Activated T-helper 1 cell treated with anti-CD3 and anti-CD28 coated beads, Interleukin-2, amount 50 U/mL, for 16 hours (primary cell): ENCODE measurements at places on chromosomes 3 and 15.

DNA sequence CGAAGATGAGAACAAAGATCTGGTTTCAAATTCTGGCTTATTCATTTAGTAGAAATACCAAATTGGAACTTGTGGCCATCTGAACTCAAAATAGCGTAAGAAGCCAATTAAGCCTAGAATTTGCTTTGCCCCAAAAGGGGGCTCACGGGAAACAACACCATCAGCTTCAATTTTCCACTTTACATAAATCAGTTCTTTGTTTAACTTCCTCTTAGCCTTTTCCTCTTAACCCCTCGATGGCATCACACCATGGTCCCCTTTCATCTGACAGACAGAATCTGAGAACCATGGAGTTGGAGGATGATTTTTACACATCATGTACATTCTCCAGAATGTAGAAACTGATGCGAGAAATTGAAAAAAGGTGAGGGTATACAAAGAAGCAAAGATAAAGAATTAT, 207.0 kb downstream of the FOXP1 start:
- no peak for DNase-seq

DNA sequence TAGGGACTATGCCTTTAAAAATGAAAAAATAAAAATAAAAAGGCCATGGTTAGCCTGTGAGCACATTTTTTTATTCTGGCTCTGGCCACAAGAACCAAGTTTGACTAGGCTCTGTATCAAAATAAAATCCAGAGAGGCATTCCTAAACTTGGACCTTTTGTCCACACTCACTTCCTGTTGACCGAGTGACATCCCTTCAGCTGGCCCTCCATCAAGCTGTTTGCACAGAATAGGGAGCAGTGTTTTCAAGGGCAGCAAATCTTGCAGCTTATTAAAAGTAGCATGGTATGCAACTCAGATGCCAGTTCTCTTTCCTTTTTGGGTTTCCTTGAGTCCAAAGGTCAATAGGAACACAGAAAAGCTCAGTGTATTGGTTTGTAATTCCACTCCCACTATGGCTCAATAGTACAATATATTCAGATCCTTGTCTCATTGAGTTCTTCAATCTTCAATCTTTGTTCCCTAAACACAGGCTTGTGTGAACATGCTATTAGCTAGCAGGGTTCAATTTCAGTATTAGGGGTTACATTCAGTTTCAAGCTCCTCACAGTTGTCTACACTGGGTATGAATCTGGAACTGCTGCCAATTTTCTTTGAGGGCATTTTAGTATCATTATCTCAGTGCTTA, 244.5 kb downstream of the RBMS3 start:
- no peak for DNase-seq

DNA sequence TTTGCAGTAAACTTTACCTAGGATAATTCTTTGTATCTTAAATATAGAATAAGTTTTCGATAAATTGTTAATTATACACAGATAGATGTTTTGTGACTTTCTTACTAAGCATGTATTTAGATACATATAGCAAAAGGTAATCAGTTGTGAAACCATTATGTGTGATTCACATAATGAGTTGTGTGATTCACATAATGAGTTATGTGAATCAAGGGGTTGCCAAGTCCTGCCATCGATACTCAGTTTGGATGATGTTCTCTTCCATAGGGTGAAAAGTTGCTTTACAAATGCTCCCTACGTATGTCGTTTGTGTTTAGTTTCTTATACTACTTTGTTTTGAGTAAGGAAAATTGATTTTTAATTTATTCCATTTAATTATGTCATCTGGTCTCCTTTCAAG, 682.1 kb downstream of the MECOM start:
- no peak for DNase-seq

DNA sequence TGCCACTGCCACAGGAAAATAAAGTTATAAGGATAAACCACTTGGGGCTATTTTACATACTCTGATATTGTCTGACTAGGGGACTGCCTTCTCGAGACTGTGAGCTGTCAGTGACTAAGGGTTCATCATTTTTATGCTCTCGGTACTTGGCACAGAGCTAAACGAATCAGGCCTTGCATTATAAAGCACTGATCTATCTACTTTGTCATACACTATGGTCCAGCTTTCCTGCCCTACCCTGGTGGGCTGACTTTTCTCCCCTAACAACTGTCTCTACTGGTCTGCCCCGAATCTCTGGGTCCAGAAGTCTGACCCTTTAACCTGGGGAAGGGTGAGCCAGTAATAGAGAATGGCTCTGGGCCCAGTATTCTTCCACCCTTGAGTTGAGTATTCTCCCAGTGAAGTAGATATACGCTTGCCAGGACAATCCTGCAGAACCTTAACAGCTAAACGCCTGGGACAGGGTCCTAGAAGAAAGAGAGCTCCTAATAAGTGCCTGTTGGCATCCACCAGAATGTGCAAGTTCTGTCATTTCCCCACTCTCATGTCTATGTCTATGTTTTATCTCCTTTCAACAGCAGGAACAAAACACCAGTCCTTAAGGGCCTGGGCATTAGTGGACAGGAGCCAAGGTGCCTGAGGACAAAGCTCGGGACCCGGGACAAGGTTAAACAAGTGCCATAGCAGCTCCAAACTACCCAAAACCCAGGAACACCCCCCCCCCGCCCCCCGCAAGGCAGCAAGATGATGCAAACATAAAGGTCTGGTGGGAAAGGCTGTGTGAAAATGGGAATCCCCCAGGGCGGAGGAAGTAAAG, 1.2 kb downstream of the LARP6 start:
- DNase-seq, result no peak

- DNase-seq, result no peak
Observed at GRCh38 chr3:191068946-191069813, 129.9 kb upstream of the OSTN start.

- DNase-seq, result no peak
Observed at GRCh38 chr3:171770689-171771620, 39.3 kb downstream of the PLD1 start.

DNA sequence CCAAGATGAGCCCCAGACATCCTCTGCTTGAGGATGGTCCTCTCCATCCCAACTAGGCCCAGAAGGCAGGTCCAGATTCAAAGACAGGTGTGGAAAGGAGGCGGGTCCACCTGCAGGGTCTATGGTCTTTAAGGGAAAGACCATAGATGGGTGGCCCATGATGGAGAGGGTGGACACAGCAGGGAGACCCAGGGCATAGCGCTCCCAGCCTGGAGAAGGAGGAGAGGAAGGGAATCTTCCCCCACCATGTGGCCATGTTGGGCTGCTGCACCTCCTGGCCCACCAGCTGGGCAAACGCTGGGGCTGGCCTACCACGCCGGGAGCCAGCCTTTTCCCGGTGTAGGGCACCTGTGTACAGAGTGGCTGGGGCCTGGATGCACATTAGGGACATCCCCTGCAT, 265.2 kb upstream of the TLE3 start:
- DNase-seq, result no peak

DNA sequence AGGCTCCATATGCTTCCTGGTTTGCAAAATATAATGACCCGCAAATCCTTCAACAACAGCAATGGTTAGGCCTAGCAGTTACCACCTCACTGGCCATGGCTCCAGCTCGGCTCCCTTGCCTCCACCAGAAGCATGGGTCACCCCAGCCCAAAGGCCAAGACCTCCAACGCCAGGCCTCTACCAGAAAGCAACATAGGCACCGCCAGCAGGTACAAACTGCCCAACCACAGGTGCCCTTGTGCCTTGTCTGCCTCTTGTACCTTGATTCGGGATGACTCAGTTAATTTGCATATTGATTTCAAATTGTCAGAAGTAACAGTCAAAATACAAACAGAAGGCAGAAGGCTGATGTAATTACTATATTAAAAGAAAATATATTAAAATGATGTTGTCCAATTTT, 124.7 kb downstream of the IL5RA start:
- DNase-seq, result no peak

DNA sequence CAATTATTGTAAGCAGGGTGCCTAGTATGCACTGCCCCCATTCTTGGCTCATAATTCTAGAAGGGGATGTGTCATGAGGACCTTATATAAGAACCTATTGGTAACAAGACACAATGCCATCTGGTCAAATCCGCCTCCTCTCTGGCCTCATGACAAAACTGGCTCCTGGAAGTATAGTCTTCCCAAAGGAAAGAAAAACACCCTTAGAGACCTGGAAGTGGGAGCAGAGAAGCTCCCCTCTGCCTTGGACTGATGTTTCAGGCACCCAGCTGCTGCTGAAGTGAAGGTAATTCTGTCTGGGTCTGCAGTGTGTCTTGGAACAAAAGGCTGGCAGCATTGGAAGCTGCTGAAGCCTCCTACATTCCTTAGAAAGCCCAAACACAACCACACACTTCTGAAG, 107.2 kb upstream of the CLSTN2 start:
- no peak for DNase-seq

GRCh38 chr3:123883701-123884202, 380 bp downstream of the MYLK start:
- no peak for DNase-seq

GRCh38 chr3:71582036-71582611, 1.4 kb downstream of the FOXP1 start:
- DNase-seq, result no peak

- DNase-seq, result no peak
Observed at GRCh38 chr3:14289590-14290461, 111.2 kb downstream of the LSM3 start.

DNA sequence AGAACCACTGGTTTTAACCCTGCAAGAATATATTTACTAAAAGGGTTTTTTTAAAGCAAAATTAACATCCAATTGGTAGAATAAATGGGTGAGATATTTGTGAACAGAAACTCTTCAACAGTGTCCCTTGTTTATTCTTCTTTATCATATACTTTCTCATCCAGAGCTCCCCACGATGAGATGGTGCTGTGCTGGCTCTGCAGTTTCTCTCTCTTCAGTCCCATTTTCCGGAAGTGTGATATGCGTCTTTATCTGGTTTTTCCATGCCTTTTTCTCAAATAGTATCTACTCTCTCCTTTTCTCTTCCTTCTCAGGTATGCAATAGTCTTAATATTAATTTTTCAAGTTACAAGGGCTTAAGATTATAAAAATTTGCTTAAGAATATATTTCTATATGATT, 1.5 kb downstream of the EAF2 start:
- no peak for DNase-seq

GRCh38 chr3:128780101-128780837, 54.3 kb downstream of the RAB7A start:
- DNase-seq, result no peak

DNA sequence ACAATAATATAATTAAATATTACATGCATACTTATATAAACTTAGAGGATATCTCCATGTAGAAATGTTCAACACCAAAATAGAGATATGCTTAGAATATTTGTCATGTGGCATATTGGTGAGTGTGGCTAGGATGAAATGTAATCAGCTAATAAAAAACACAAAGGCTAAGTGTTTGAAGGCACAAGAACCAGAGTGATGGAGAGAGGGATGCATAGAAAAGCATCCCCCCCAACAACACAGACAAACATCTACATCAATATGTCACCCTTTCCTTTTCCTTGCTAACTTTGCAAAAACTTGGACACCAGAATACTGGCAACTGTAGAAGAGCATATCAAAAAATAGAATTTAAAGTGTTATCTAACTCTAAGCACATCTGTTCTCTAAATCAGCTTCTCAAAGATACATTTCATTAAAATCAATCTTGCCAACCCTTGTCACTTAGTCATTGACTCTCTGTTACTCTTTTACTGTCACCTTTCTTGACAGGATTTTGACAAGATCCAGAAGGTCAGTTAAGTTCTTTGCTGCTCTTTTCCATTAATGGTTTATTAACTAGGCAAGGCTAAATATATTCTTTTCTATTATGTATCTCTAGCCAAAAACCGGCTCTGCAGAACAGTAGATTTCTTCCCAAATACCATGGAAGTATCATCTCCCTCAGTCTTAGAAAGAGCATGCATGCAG, 695.9 kb downstream of the OTOL1 start:
- no peak for DNase-seq

- DNase-seq, result no peak
Observed at GRCh38 chr3:114928989-114929640, 218.0 kb downstream of the ZBTB20 start.

DNA sequence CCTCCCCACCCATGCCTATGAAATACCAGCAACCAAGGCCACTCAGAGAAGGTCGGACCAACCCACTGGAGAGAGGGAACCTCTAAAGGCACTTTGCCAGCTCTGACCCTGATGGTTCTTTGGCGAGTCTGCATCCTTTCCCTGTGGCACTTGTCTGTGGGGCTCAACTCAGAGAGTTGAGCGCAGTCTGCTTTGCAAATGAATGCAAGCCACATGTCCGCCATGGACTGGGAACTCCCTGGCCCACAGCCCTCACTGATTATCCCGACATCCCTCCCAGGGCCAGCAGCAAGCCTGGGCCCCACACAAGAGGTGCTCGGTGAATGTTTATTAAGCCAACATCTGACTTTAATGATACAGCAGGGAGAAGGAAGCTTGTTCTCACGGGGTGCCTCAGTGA, 55.5 kb upstream of the HES1 start:
- no peak for DNase-seq

GRCh38 chr3:31680072-31680870, 147.5 kb downstream of the STT3B start:
- DNase-seq, result no peak
